Stimulated activated CD8-positive, alpha-beta memory T cell treated with anti-CD3 and anti-CD28 coated beads, Interleukin-7, amount 100 ng/mL, for 4 hours (primary cell): ENCODE measurements at places on chromosomes 3 and 15.

GRCh38 chr3:101319531-101319930, 844 bp downstream of the IMPG2 start:
- DNase-seq = no peak

DNA sequence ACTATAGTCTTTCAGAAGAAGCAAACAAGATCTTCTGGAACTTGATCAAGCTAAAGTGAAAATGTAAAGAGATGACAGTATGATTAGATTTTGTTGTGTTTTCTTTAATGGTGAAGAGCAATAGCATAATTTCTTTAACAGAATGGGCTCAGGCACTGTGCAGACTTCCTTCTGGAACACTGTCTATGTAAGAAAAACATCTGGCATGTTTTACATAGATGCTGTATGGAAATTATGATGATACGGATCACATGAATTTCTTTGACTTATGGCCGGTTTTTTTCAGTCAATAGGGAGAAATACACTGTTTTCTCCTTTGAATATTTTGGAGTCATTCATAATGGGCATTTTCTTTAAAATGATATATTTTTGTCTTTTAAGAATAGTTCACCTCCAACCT, 42.6 kb downstream of the PHLDB2 start:
- DNase-seq = no peak

DNA sequence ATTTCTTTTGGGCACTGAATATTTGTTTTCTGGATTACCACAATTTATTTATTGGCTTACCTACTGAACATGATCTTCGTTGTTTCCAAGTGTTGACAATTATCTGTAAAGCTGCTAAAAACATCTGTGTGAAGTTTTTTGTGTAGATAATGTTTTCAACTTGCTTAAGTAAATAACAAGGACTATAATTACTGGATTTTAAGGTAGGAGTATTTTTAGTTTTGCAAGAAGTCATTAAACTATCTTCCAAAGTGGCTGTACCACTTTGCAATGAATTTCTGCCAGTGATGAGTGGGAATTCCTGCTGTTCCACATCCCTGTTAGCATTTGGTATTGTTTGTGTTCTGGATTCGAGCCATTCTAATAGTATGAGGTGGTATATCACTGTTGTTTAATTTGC, 702.2 kb downstream of the MECOM start:
- DNase-seq = no peak

GRCh38 chr3:112745567-112746248, 101.0 kb downstream of the CD200R1L start:
- no peak for DNase-seq

GRCh38 chr15:100772892-100773520, 106.6 kb upstream of the ALDH1A3 start:
- DNase-seq = no peak

DNA sequence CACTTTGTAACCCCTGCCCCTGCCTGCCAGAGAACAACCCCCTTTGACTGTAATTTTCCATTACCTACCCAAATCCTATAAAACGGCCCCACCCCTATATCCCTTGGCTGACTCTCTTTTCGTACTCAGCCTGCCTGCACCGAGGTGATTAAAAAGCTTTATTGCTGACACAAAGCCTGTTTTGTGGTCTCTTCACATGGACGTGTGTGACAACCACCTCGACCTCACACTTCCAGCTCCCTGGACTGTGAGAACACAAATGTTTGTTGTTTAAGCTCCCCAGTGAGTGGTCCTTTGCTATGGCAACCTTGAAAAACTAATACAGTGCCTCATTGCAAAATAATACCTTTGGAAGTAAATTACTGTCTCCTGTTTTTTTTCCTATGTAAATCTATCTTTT, 299.2 kb upstream of the POU1F1 start:
- DNase-seq = no peak

GRCh38 chr3:46851364-46852333, 11.6 kb downstream of the MYL3 start:
- no peak for DNase-seq

DNA sequence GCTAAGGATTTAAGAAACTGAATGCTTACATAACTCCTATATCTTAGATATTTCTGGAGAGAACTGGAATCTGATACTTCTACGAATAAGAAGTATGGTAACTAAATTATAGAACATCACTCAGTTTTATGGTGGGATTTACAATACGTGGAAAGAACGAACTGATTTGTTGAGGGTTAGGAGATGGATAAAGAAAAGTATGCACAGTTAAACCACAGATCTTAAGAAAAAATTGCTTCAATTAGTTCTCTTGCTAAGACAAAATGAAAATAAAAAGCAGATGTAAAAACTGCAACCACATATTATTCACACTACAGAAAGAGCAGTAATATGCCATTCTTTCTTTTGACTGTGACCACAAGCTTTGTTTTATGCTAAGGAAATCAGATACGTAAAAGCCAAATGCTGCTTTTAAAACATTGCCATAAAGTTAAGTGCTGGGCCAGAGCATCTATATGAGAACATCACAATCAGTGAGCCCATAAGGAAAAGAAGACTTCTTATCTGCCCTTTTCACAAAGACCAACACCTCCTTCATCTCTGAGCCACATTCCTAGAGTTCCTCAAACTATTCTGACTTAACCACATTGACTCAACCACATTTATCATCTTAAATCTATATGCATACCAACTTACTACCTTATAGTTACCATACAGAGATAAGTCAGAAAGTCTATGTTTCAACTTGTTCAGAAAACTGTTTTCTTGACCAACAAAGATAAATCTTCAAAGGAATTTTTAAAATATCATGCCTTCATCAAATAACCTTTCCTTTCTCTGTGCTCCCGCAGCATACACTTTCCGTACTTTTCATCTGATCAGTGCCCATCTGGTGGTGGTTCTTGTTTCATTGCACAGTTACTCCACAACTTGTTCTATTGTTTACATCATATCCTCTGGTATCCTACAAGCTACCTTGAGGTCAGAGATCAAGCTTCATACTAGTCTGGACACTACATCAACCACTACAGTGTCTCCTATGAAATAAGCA, 61.7 kb downstream of the FSIP1 start:
- no peak for DNase-seq

DNA sequence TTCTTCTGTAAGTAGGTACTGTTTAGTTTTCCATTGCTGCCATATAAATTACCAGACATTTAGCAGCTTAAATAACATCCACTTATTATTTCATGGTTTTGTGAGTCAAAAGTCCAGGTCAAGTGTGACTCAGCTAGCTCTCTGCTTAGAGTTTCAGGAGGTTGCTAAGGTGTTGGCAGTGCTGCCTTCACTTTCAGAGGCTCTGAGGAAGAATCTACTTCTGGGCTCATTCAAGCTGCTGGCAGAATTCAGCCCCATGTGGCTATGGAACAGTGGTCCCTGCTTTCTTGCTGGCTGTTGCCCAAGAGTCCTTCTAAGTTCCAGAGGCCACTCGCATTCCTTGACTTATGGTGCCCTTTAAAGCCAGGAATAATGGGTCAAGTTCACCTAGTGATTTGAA, 4.5 kb downstream of the CFAP44 start:
- no peak for DNase-seq

GRCh38 chr3:69239063-69239462, 116.7 kb upstream of the LMOD3 start:
- DNase-seq = no peak

DNA sequence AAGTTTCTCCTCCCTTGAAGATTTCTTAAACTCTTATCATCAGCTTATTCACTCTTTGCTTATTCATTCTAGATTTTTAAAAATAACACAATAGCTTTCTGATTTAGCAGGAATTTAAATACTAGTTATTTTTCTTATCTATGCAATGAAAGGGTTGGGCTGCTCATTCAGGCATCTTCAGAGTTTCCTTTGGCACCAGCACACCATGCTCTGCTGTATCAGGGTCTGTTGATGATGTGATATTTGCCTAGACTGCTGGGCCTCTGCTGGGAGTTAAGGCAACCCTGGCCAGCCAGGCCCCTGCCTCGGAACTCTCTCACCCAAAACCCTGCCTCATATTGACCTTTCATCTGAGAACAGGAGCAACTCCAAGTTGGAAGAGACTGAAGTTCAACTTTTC, 35.0 kb downstream of the DRD3 start:
- no peak for DNase-seq

DNA sequence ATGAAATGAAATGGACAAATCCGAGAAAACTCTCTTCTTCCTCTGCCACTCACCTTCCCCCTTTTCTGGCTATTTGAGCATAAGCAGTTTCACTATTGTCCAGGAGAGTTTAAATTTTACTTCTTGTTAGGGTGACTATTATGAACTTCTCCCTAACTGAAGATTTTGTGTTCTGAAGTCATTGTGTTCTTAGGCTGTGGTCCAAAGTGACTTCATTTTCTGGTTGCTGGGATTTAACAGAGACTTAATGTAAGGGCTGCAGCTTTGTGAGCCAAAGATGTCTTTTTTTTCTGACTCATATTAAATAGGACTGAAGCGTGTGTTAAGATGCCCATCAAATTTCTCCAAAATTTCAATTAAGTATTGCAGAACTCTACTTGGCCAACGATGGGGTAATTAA, 46.5 kb upstream of the FSTL1 start:
- DNase-seq = no peak

- DNase-seq = no peak
Measured at GRCh38 chr15:67006083-67007065, 59.0 kb upstream of the SMAD3 start.

DNA sequence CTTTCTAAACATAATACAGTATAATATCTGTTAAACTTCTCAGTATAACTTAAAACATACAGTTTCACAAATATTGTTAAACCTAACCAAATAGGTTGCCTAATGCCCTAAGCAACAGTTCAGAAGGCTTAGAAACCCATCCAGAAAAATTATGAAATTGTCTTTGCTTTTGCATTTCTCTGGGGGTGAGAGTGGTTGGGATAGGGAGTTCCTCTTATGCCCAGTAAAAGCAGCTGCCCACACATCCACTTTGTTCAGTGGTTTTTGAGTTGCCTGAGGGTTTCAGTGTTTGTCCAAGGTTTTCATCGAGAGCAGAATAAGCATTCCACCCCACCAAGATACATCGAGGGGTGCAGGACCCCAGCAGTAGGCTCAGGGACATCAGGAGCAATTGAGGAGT, 179.4 kb downstream of the CDIN1 start:
- no peak for DNase-seq

GRCh38 chr3:45775571-45776300, 20.6 kb downstream of the SLC6A20 start:
- no peak for DNase-seq

GRCh38 chr3:128618398-128618726, 32.3 kb downstream of the RPN1 start:
- no peak for DNase-seq

- no peak for DNase-seq
Measured at GRCh38 chr3:120428924-120429323, 21.9 kb downstream of the FSTL1 start.

GRCh38 chr15:53910852-53911251, 67.4 kb upstream of the UNC13C start:
- DNase-seq = no peak

DNA sequence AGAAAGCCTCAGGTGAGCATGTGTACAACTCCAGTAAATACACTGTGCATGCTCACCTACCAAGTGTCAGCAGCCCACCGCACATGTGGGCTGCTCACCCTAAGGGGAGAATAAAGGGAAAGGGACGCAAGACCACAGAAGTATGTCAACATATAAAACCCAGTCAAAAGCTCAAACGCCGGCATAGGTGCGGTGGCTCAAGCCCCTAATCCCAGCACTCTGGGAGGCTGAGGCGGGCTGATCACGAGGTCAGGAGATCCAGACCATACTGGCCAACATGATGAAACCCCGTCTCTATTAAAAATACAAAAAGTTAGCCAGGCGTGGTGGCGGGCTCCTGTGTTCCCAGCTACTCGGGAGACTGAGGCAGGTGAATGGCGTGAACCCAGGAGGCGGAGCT, 732.1 kb downstream of the ZPLD1 start:
- DNase-seq = no peak

DNA sequence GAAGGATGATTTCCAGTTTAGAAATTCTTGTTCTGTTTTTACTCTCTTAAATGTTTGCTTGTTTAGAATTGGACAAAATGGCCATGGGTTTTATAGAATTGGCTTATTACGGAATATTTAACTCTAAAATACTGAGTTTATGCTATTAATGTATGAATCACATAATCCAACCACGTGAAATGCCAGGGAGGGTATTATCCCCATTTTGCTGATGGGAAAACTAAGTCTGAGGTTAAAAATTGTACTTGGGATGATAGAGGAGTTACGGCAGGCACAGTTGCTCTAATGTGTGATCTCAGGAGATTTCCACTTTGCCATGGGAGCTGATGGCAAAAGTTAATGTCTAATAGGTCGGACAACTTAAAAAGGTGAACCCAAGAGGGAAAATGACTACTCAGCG, 194.4 kb downstream of the ITPR1 start:
- DNase-seq = no peak

DNA sequence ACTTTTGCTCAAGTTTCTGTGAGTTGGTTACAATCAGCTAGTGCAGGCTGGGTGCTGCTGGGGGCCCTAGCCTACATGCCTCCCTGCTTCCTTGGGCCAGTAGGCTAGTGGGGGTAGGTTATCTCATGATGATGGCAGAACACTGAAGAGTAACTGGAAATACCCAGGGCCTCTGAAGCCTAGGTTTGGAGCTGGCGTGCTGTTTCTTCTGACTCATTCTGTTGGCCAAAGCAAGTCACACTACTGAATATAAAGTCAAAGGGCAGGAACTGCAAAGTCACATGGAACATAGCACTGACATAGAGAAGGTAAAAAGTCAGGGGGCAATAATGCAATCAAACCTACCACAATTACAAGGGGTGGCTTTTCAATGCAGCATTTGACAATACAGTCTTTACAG, 34.5 kb downstream of the RASGRP1 start:
- no peak for DNase-seq

- DNase-seq = no peak
Measured at GRCh38 chr15:78432664-78433063, 5.4 kb upstream of the IREB2 start.

DNA sequence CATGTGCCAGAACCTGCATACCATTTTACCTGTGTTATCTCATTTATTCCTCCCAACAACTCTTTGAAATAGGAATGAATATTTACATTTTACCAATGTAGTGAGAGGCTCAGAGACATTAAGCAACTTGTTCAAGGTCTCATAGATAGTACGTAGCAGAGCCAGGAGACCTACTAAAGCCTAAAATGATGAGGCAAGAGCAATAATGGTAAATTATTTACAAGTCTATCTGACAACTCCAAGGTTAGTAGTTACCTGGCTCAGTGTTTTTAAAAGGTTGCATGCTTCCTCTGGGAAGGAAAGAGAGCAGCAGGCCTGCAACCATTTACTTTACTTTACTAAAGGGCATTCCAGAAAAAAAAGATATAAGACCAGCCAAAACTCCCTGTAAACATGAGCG, 103.0 kb downstream of the CFAP20DC start:
- no peak for DNase-seq

DNA sequence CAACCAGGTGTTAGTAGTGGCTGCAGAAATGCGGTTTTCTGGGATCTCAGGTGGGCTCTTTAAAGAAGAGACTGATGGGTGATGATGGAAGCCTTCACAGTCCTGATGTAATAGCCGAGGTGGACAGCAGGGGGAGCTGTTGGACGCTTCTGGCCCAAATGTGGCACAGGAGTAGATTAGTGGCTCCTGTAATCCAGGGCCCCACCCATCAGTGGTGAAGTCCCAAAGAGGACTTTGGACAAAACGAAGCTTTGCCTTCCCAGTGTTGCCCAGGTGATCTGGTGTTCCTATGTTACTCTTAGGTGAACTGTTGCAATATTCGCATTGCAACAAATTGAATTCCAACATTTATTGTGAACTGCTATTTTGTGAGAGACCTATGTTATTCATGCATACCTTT, 31.8 kb upstream of the MYZAP start:
- DNase-seq = peak; percentile 30
